ENCODE measurements at places on chromosomes 2 and 18. TPM values are rescaled to one million over a fixed set of nuclear protein-coding genes. Genes with fewer than 3 reads are reported as not detected.

GRCh38 chr2:238326801-238327365 lies 6.6 kb downstream of the TRAF3IP1 start:
- no peak for DNase-seq
- no peak overlapping the region for H3K27ac ChIP-seq
- H3K27me3 ChIP-seq = no peaks in the 10 kb centered on the region
- no peaks in the 10 kb centered on the region for H3K36me3 ChIP-seq
- no peaks in the 10 kb centered on the region for H3K4me1 ChIP-seq

GRCh38 chr2:156006721-156007618 lies 325.6 kb downstream of the NR4A2 start:
- no peaks in the 10 kb centered on the region for H3K4me1 ChIP-seq
- no peak overlapping the region for H3K27ac ChIP-seq
- H3K36me3 ChIP-seq = no peaks in the 10 kb centered on the region
- H3K4me3 ChIP-seq = no peak overlapping the region
- DNase-seq = no peak
- no peaks in the 10 kb centered on the region for H3K27me3 ChIP-seq

DNA sequence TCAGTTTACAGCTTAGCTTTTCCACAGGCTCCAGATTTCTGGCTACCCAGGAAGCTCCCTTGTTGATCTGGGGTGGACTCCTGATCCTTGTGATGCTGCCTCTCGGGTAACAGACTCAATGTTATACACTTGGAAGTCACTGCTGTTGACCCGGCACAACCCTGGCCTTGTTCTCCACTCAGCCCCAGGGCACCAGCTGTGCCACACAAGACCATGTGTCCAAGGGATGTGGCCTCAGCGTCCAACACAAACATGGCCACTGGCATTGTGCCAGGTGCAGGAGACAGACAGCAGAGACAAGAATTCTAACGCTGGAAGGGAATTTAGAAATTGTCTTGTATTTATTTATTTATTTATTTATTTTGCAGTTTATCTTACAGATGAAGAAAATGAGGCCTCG lies 39.0 kb upstream of the PPP4R1 start:
- H3K27ac ChIP-seq = no peak overlapping the region
- H3K27me3 ChIP-seq = no peaks in the 10 kb centered on the region
- H3K4me3 ChIP-seq = no peak overlapping the region
- DNase-seq = no peak
- peaks cover 11% of the 10 kb centered on the region for H3K4me1 ChIP-seq

DNA sequence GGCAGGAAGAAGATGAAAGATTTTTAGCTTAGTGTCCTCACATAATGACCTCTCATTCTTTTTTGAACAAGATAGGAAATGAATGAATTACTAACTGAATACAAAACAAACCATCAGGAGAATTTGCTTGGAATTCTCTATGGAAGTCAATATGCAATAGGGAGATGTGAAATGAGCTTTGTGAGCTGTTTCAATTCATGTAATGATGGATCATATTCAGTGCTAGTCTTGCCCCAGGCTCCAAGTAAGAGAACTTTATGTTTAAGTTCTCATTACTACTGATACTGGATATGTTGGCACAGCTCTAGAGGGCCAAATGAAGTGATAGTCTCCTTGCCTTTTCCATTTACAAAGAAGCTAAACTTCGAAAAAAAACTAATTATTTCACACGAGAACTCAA lies 29.2 kb downstream of the MYOM1 start:
- no peaks in the 10 kb centered on the region for H3K36me3 ChIP-seq
- H3K27me3 ChIP-seq = no peaks in the 10 kb centered on the region
- DNase-seq = no peak
- no peak overlapping the region for H3K4me3 ChIP-seq

- H3K4me1 ChIP-seq = no peaks in the 10 kb centered on the region
- no peak overlapping the region for H3K27ac ChIP-seq
- no peak overlapping the region for H3K4me3 ChIP-seq
Observed at GRCh38 chr2:163341426-163341825, 394.4 kb downstream of the FIGN start.

The CRYGD gene
- not detected for total RNA-seq

- no peaks in the 10 kb centered on the region for H3K27me3 ChIP-seq
- no peak overlapping the region for H3K27ac ChIP-seq
- H3K4me3 ChIP-seq = no peak overlapping the region
- no peaks in the 10 kb centered on the region for H3K36me3 ChIP-seq
Observed at GRCh38 chr2:109173311-109174171, 44.5 kb downstream of the SH3RF3 start.

The LTBP1 gene
- 0.15 TPM for total RNA-seq

GRCh38 chr2:71794611-71795010 lies 341.2 kb downstream of the DYSF start:
- no peak for DNase-seq
- H3K36me3 ChIP-seq = no peaks in the 10 kb centered on the region
- no peaks in the 10 kb centered on the region for H3K27me3 ChIP-seq
- no peak overlapping the region for H3K27ac ChIP-seq
- H3K4me1 ChIP-seq = no peaks in the 10 kb centered on the region

- peaks cover 10% of the 10 kb centered on the region for H3K4me1 ChIP-seq
- H3K36me3 ChIP-seq = no peaks in the 10 kb centered on the region
- no peak for DNase-seq
- H3K27ac ChIP-seq = no peak overlapping the region
- H3K27me3 ChIP-seq = no peaks in the 10 kb centered on the region
Observed at GRCh38 chr2:7012141-7012764, 95.0 kb downstream of the RNF144A start.

DNA sequence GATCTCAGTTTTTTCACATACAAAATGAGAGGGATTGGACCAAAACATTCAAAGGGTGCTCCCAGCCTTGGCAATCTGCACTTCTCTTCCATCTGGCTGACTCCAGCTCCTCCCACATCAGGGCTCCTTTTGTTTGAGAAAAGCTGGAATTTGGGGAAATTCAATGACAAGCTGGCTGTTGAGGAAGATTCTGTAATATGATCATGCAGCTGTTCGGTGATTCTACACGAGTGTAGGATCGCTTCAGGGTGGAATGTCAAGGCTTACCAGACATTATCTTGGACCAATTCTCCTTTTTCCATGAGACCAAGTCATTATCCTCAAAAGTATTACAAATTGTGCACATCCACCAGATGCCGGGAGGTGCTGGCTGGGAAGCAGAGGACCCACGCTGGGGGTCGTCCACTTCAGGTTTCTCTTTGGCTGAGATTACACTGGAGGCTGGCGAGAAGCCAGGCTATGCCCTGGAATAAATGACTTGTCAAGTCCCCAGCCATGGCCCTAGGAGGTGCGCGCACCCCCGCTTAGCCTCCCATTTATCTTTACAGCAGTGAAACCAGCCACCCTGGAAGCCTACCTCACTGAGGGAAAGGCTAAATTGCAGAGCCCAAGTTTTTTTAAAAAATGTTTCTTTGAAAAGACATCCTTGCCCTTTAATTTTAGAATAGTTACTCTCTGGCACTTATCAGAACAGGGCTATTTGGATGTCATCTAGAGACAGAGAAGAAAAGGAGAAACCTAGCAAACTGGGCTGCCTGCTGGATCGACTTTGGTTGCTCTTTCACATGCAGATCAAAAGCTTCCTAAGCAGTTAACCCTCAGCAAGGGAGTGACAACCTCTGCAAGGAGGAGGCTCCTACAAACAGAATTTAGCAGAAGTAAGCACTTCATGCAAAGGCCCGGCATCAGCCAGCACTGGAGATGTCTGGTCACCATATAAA lies 42.5 kb upstream of the LCLAT1 start:
- no peak overlapping the region for H3K27ac ChIP-seq
- DNase-seq = no peak
- H3K27me3 ChIP-seq = no peaks in the 10 kb centered on the region
- H3K36me3 ChIP-seq = no peaks in the 10 kb centered on the region

DNA sequence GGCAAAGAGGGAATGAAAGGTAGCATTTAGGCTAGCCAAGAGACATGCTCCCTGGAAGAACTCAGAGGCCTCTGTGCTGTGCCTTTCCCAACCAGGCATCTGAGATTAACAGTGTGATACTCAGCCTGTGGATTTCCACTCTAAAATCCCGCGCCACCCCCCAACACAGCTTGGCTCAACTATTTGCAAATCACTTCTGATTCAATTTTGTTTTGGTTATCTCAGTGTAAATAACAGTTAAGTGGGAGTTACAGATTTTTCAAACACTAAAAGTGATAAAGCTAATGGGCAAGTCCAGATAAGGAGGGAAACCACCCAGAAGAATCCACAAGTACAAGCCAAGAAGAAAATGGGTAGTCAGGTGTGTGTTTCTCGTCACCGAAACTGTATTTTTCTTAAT lies 1.4 kb upstream of the NRP2 start:
- no peaks in the 10 kb centered on the region for H3K36me3 ChIP-seq
- H3K27me3 ChIP-seq = peaks cover 13% of the 10 kb centered on the region
- H3K27ac ChIP-seq = no peak overlapping the region
- H3K4me1 ChIP-seq = peaks cover 11% of the 10 kb centered on the region
- no peak overlapping the region for H3K4me3 ChIP-seq

DNA sequence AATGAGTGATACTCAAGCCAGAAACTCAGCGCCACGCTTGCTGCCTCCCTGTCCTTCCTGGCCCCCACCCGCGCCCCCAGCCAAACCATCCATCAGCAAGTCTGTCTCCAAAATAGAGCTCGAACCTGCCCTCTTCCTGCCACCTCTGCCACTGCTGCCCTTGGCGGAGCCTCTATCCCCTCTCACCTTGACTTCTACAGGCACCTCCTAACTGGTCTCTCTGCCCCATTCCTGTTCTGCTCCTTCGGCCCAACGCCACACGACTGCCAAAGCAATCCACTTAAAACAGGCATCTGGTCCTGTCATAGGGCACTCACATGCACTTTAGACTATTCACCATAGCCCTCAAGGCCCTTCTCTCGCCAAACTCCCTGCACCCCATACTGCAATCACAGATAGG lies 210.3 kb upstream of the SMAD2 start:
- H3K36me3 ChIP-seq = no peaks in the 10 kb centered on the region
- DNase-seq = no peak
- H3K27me3 ChIP-seq = peaks cover 13% of the 10 kb centered on the region
- H3K27ac ChIP-seq = no peak overlapping the region

- no peak overlapping the region for H3K27ac ChIP-seq
- H3K4me3 ChIP-seq = no peak overlapping the region
- no peaks in the 10 kb centered on the region for H3K27me3 ChIP-seq
- no peaks in the 10 kb centered on the region for H3K36me3 ChIP-seq
- no peak for DNase-seq
- no peaks in the 10 kb centered on the region for H3K4me1 ChIP-seq
Observed at GRCh38 chr2:139790807-139791752, 1010.9 kb upstream of the NXPH2 start.

DNA sequence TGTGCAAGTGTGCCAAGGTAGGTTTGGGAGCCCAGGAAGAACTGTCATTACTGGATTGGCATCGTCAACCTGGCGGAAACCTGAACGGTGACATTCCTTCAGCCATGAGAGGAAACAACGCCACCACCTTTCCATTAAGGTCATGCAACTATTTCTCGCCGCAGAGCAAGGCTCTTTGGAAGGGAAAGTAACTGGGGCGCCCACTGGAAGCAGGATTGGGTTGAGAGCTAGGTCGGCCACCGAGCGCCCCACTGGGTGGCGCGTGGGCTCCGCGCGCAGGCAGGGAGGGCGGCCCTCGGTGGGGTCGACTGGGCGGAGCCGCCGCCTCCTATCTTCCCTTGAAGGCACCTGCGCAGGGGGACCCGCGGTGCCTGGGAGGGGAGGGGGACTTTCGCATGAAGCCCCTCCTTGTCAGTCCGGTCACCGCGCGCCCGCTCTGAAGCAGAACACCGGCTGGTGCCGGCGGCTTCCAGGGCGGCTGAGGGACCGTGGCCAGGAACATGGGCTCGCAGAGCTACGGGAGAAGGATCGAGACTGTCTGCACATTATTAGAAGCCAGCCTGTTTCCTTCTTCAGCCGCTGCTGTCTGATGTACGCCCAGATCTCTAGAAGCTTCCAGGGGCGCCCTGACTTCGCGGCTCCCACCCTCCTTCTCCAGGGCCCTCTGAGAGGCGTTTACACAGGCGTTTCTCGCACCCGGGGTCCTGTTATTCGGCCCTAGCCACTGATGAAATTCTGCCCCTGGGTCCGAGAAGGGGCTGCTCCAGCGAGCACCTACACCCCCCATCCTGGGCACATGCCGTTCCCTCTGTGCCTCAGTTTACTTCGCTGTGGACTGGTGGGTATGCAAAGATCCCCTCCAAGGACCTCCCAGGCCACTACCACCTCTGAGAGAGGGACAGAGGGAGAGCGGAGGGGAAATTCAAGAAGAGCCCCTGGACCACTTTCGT lies 27.3 kb upstream of the MAL start:
- no peak overlapping the region for H3K27ac ChIP-seq
- DNase-seq = no peak
- no peaks in the 10 kb centered on the region for H3K36me3 ChIP-seq
- no peak overlapping the region for H3K4me3 ChIP-seq
